Hematopoietic multipotent progenitor cell treated with erythropoietin and hydrocortisone succinate and interleukin-3 and kit ligand, for 8 days (in vitro differentiated cells): ENCODE measurements at places on chromosomes 3 and 15.

- no peak for DNase-seq
Measured at GRCh38 chr3:146342989-146343388, 92.1 kb upstream of the PLSCR4 start.

- no peak for DNase-seq
Measured at GRCh38 chr3:8443829-8444791, 57.5 kb upstream of the LMCD1 start.

DNA sequence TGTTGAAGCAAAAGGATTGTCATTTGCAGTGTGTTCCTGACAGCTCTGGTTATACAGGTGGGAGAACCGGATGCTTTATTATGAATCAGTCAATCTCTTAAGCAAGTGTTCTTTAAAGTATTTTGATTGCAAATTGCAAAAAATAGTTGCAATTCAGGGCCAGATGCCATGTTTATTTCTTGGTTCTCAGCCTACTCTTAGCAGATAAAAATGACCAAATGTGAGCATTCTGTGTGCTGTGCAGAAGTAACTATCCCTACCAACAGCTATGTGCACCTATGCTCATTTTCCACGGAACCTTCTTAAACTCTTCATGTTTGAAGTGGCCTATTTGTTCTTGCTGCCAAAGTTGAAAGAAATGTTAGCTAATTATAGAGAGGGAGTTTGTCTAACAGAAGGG lies 262.3 kb upstream of the RASGRP1 start:
- no peak for DNase-seq

GRCh38 chr15:55991802-55992768 lies 1.3 kb downstream of the NEDD4 start:
- DNase-seq, result peak; percentile 17

DNA sequence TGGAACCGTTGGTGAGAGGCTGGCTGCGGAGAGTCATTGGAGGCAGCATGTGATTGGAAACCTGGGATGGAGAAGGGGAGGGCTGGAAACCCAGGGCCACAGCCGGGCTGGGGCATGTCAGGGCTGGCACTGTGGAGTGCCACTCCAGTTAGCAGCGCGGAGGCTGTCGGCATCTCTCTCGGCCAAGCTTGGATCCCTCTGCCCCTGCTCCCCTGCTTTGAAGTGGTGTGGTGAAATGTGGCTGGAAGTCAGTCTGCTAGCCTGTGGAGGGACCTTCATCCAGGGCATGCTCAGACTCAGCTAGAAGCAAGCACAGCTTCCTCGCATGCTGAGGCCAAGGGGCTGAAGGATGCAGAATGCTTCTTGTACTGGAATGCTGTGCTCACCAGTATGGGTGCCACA lies 13.5 kb downstream of the SLCO3A1 start:
- DNase-seq, result no peak

GRCh38 chr3:51955893-51956770 lies 951 bp downstream of the GPR62 start:
- DNase-seq, result peak; percentile 47

GRCh38 chr3:155872904-155873646 lies 2.6 kb downstream of the GMPS start:
- DNase-seq, result no peak

- no peak for DNase-seq
Measured at GRCh38 chr3:41716471-41716870, 245.4 kb downstream of the ULK4 start.

DNA sequence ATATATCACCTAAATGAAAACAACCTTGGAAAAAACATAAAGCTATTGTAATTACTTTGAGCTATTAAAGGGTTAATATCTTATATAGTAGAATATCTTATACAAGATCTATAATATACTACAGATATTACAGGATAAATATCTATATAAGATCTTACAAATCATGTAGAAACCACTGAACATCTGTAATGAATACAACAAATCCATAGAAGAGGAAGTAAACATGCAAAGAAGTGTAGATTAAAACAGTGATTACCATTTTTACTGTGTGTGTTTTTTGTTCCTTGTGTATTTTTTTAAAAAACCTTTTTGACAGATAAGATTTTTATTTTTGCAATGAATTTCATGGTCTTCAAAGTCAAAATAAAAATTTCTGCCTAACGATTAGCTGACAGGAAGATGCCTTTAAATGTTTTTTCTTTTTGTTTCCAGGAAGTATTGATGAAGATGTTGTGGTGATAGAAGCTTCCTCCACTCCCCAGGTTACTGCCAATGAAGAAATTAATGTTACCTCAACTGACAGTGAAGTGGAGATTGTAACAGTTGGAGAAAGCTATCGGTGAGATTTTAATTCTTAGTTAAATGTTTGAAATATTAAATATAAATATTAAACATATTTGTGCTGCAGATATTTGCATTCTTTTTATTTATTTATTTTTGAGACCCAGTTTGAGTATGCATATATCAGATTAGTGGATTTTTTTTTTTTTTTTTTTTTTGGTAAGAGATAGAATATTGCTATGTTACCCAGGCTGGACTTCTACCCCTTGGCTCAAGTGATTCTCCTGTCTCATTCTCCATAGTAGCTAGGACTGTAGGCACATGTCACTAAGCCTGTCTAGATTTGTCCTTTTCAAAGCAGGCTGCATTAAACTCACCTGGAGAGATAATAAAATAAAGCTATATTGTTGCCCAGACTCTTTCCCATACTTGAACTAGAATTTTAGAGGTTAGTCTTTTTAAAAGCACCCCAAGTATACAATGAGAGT lies 52.8 kb upstream of the CCNB2 start:
- no peak for DNase-seq

- DNase-seq, result no peak
Measured at GRCh38 chr3:100864471-100865250, 128.6 kb downstream of the ABI3BP start.

DNA sequence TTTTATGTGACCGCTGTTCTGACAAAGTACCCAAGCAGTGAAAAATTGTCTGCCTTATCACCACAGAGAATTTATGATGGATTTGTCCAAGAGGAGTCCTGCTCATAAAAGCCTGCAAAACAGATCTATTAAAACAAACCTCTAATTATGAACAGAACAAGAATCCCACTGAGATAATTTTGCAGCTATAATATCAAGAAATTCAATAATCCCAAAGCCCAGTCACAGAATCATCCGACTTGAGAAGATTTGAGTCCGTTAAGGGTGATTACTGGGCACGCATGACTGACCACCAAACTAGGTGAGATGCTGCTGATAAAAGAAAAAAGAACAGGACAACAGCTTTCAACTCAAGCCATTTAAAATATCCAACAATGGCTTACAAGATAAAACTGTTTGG lies 231.0 kb upstream of the WNT5A start:
- no peak for DNase-seq

DNA sequence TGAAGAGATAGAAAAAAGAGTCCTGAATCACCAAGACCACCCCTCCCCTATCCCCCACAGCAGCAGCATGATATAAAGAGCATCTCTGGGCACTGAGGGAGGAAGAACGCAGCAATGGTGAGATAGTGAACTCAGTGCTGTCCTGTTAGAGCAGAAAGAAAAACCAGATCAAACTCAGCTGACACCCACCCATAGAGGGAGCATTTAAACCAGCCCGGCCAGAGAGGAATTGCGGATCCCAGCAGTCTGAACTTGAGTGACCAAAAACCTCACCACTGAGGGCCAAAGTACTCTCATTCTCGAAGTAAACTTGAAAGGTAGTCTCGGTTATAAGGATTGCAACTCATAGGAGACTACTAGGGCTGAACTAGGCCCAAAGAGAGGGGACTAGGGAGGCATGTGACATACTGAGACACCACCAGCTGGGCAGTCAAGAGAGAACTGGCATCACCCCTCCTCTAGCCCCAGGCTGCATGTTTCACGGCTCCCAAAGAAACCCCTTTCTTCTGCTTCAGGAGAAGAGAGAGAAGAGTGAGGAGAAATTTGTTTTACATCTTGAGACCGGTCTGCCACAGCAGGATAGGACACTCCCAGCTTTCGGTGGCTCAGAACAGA lies 39.2 kb upstream of the TGFBR2 start:
- DNase-seq, result no peak

DNA sequence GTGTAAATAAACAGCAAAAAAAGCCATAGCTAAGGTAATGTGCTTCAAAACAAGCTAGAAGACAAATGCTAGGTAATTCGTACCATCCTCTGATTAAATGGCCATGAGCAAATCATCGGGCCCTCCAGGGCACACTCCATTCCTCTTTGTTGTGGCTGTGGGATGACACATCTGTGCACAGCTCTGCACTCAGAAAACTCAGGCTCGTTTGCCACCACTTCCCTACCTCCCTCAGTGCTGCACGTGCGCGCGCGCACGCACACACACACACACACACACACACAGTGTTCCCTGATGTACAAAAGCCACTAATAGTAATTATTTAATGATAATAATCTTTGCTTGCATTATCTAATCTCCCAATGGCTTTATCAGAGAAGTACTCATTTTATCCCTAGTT lies 336.6 kb downstream of the FEZF2 start:
- DNase-seq, result no peak

DNA sequence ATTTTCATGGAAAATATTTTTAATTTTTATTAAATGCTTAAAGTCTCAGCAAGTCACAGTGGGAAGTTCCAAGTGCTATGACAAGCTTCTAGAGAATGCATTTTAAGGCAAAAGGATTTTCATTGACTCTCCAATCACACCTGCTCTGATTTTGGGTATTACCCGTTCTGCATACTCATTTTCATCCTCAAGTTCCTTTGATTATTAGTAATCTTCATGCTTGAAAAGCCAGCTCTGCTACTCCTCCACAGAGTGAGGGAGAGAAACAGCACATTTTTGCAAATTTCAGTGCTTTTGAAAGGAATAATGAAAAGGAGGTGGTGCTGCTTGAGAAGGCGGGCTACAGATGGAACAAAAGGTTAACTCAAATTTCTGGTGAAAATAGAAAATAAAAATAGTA lies 450.7 kb downstream of the NSUN3 start:
- DNase-seq, result no peak

GRCh38 chr15:50905055-50905454 lies 3.4 kb upstream of the AP4E1 start:
- no peak for DNase-seq

DNA sequence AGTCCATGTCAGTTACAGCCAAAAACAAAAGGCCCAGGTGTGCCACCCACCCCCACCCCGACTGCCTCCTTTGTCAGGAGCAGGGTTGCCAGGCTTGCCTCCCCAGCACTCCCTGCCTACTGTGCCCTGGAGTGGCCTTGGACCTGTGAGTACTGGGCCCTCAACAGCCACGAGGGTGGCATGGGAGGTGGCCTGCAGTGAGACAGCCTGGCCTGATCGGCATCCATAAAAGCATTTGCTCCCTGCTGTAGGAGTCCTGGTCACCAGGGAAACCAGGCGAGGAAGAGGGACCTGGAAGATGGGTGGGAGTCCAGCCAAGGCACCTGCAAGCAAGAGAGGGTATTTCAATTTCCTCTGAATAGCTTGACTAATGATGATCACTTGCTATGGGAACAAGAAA lies 56.4 kb upstream of the KCNMB2 start:
- DNase-seq, result no peak

- no peak for DNase-seq
Measured at GRCh38 chr3:120171134-120171873, 77.1 kb upstream of the GSK3B start.

DNA sequence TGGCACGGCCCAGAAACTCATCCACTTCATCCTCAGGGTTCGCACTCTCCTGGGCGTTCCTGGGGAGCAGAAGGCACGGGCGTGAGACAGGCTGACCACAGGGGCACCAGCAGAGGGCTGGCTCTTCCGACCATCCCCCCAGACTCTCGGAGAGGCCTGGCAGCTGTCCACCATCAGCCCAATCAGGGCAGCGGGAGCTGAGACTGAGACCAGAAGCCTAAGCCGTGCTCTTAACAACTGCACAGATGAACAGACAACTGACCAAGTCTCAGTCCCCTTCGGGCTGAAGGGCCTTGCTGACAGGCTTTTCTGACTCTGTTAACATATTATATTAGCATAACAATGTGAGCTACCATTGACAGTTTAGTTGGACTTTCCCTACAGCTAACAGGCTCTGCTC lies 118.0 kb downstream of the SEC22A start:
- no peak for DNase-seq
